Left ventricle myocardium superior (tissue), 1 donor: ENCODE measurements at places on chromosomes 6 and 20. TPM values are rescaled to one million over a fixed set of nuclear protein-coding genes. Genes with fewer than 3 reads are reported as not detected.

DNA sequence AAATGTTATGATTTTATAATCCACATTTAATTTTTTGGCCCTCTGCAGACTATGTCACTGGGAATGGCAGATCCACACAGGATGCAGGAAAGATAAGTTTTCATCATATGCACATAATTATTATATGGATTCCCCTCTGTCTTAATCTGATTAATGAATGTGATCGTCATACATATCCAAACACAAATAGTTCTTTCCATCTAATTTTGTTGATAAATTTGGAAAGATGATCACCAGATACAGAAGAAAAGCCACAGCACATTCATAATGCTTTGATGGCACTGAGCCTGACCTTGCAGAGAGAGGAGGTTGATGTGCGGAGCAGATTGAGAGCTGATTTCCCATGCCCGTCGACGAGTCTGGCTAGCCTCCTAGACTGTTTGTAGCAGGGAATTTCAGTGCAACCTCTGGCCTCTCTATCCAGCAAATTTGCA lies 471.5 kb downstream of the EPM2A start:
- no peak for DNase-seq

- DNase-seq: no peak
Observed at GRCh38 chr6:16166871-16167608, 38.2 kb downstream of the MYLIP start.

DNA sequence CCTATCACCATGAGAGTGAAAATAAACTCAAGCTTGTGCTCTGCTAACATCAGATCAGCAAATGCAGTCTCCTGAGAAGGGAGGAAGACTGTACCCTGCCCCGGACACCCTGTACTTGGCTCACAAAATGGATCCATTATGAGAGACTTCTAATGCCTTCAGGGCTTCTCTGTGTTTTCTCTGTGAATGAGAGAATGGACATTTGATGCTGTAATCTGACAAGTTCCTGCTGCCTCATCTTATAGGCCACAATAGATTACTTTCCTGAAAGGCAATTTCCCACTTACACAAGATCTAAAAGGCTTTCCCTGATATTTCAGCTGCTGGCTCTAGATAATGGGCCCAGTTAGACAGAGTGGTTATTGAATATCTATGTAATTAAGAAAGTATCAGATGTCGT lies 117.2 kb downstream of the OTOR start:
- no peak for DNase-seq

GRCh38 chr20:42020316-42020715 lies 402.1 kb upstream of the CHD6 start:
- no peak for DNase-seq

Gene BFSP1
- 0.55 TPM for total RNA-seq

Gene GNL1
- 18.4 TPM for total RNA-seq

Gene NKX2-4
- not detected for total RNA-seq

DNA sequence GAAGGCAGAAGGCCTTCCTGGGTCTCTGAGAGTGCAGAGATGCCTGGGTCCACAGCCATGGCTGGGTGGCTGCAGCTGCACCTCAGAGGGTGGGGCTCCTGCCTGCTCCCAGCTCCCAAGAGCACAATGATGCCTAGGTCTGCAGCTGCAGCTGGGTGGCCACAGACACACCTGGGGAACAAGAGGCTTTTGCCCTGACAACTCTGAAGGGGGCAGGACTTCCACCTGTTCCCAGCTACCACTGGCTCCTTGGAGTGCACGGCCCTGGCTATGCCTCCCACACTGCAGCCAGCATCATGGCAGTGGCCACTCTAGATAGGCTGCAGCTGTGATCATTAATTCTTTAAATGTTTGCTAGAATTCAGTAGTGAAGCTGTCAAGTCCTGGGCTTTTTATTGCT lies 511.3 kb downstream of the ADGRB3 start:
- no peak for DNase-seq

GRCh38 chr20:44526129-44526528 lies 4.3 kb upstream of the SERINC3 start:
- no peak for DNase-seq

Gene PCK1
- total RNA-seq: 0.62 TPM

Gene SNRPB2
- total RNA-seq: 34.2 TPM

Gene SRSF3
- total RNA-seq: 123 TPM

- DNase-seq: no peak
Observed at GRCh38 chr6:11497881-11498280, 39.7 kb upstream of the TMEM170B start.

Gene TREML2
- total RNA-seq: not detected

GRCh38 chr20:10634211-10634610 lies 39.6 kb downstream of the JAG1 start:
- DNase-seq: no peak

DNA sequence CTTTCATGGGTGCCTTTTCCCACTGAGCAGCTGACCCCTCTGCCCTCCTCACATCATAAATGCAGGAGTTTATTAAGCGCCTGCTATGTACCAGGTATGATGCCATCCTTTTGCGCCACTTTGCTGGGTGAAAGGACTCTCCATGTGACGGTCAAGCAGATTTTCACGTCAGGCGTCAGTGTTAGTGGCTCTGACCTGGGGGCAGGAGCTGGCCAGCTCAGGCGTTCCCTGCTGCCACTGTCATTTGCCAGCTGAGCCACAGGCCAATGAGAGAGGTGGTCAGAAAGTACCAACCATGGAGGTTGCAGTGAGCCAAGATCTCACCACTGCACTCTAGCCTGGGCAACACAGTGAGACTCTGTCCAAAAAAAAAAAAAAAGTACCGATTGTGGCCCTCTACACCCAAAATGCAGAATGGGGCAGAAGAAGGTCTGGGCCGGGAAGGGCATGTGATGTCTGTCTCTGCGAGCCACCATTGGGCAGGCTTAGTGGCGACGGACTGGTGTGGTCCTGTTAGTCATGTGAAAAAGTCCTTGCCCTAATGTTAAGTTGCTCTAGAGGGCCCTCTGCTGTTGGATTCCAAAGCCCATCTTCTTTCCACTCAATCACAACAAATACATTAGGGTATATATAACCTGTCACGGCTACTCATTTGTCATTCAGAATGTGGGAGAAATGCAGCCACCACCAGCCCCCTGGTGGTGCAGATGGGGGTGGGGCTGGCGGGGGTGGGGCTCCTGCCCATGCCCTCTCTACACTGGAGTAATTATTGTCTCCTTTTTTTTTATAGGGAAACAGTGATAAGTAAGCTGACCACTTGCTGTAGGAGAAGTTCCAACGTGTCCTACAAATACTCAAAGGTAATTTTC lies 18.4 kb upstream of the SLC22A1 start:
- no peak for DNase-seq

Gene PPP1R10
- 32.7 TPM for total RNA-seq

- DNase-seq: no peak
Observed at GRCh38 chr6:43796903-43797890, 27.2 kb downstream of the VEGFA start.

GRCh38 chr6:111714416-111715270 lies 109.0 kb upstream of the TRAF3IP2 start:
- no peak for DNase-seq

DNA sequence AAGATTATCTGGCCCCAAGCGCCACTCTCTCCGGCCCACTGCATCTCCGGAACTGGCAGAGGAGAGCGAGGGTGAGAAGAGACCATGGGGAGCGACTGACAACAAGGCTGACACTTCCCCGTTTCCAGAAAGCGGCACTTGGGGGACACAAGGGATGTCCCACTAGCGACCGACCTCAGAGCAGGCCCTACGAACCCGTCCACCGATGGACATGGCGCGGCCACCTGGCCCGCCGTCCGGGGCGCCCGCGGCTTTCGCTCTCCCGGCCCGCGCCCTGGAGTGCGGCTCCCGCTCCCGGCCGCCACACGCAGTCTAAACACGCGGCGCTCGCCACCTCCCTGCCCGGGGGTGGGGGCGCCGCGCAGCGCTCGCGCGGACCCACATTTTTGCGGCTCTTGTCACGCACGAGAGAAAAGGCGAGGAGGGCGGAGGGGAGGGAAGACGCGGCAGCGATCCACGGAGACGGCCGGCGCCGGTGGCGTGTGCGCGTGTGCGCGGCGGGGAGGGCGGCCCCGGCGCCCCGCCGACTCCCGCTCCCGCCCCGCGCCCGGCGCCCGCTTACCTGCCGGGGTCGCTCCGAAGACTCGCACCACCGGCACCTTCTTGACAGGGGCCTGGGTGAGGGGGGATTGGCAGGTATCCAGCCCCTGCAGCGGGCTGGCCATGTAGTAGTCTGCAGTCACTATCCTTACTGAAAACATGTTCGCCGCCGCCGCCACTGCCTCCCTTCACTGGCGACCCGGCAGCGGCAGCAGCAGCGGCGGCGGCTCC lies 645 bp downstream of the REV3L start:
- DNase-seq: peak; percentile 70

- no peak for DNase-seq
Observed at GRCh38 chr6:39280247-39280731, 33.9 kb downstream of the KCNK17 start.

Gene ZC2HC1B
- not detected for total RNA-seq

DNA sequence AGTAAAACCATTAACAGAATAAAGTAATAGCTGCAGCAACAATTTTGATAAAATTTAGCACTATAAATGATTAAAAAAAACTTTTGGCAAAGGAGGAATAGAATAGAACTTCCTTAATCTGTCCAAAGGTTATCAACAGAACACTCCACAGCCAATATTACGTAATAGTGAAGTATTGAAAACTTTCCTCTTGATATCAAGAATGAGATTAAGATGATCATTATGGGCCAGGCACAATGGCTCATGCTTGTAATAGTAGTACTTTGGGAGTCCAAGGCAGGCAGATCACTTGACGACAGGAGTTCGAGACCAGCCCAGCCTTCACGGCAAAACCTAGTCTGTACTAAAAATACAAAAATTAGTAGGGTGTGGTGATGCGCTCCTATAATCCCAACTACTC lies 26.0 kb downstream of the SOBP start:
- DNase-seq: no peak

DNA sequence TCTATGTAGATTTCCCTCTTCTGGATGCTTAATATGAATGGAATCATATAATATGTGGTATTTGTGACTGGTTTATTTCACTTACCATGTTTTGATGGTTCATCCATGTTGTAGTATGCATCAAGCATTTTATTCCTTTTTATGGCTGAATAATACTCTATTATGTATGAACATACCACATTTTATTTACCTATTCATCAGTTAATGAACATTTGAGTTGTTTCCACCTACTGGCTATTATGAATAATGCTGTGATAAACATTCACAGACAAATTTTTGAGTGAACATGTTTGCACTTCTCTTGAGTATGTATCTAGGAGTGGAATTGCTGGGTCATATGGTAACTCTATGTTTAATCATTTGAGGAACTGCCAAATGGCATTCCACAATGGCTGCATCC lies 14.9 kb upstream of the ZNF451 start:
- DNase-seq: no peak

DNA sequence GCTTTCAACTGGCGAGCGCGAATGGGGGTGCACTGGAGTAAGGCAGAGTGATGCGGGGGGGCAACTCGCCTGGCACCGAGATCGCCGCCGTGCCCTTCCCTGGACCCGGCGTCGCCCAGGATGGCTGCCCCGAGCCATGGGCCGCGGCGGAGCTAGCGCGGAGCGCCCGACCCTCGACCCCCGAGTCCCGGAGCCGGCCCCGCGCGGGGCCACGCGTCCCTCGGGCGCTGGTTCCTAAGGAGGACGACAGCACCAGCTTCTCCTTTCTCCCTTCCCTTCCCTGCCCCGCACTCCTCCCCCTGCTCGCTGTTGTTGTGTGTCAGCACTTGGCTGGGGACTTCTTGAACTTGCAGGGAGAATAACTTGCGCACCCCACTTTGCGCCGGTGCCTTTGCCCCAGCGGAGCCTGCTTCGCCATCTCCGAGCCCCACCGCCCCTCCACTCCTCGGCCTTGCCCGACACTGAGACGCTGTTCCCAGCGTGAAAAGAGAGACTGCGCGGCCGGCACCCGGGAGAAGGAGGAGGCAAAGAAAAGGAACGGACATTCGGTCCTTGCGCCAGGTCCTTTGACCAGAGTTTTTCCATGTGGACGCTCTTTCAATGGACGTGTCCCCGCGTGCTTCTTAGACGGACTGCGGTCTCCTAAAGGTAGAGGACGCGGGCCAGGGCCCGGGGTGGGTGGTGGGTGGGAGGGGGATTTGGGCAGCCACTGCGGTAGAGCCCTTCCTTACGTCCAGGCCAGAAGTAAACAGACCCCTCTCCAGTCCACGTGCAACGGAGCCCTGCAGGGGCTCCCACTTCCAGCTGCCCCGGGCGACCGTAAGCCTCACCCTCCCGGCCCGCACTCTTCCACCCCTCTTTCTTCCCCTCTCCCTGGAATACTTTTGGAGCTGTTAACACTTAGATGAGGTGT lies 998 bp downstream of the BMP2 start:
- DNase-seq: peak; percentile 45

- DNase-seq: no peak
Observed at GRCh38 chr20:3103369-3104032, 19.0 kb upstream of the AVP start.

- no peak for DNase-seq
Observed at GRCh38 chr6:163494279-163494727, 79.8 kb downstream of the QKI start.

GRCh38 chr20:47776639-47777038 lies 8.6 kb downstream of the SULF2 start:
- DNase-seq: no peak

DNA sequence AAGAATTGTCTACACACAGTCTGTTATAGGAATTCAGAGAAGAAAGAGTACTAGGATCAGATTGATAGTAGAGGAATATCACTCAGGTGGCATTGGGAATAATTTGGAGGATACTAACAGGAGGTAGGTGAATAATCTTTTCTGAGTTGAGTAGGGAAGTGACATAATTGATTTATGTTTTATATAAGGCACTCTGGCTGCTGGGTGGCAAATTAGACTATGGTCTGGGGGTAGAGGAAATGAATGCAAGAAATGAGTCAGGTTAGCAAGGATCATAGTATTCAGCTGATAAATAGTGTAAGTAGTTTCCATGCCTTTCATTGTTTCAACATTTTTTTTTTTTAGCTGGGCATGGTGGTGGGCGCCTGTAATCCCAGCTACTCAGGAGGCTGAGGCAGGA lies 113.3 kb downstream of the CDKAL1 start:
- DNase-seq: no peak

- no peak for DNase-seq
Observed at GRCh38 chr20:57894096-57894495, 184.3 kb upstream of the PMEPA1 start.

DNA sequence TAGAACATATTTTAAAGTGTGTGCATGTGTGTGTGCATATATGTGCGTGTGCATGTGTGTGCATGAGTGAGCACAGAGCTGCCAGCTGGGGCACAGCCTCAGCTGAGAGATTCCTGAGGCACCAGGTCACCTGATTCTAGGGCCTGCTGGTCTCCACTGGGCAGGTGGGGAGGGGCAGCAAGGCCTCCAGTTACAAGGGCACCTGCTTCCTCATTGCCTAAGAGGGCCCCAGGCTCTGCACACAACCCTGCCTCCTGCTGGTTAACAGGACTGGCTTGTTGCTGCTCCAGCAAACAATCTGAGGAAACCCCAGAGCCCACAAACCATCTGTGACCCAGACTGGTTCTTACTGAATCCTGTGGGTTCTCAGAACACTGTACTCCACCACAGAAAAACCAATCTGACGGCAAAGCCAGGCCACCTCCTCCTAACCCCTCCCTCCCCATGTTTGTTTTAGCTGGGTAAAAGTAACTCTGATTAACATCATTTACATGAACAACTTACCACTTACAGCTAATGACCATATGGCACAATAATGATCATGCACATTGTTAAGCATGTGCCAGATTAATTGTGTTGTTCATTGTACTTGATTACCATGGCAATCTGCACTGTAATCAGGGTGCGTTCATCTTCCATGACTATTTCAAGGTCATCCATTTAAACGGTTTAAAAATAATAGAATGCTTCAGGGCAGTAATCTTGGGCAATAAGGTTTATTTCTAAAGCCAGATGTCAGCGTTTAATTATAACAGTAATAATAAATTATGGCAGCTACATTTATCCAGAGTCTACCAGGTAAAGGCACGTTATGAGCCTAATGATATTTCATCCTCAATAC lies 23.1 kb upstream of the UBE2J1 start:
- peak; percentile 53 for DNase-seq
